B cell (primary cell): ENCODE measurements at places on chromosomes 13 and 19. TPM values are rescaled to one million over a fixed set of nuclear protein-coding genes. Genes with fewer than 3 reads are reported as not detected.

Gene CEACAM19
- total RNA-seq: not detected in 2 replicates

DNA sequence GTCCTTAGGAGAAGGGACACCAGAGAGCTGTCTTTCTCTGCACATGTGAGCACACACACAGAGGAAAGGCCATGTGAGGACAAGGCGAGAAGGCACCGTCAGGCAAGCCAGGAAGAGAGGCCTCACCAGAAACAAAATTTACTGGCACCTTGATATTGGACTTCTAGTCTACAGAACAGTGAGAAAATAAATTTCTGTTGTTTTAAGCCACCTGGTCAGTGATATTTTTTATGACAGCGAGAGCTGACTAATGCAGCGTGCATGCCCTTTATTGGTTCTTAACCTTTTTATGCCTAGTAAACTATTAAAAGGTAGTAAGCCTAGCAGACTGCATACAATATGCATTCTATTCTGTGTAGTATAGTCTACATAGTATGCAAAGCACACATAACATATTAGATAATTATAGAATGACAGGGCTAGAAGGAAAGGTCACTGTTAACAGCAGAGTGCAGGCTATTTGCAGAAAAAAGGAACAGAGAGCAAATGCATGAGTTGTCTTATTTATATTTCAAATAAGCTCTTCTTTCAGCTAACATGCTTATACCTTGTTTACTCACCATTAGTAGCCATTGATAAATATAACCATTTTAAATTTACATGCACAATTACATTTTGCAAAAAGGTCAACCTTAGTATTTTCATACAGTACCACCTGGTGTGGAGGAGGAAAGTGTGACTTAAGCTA, 25.2 kb upstream of the KATNAL1 start:
- H3K4me3 ChIP-seq: no peak overlapping the region
- no peaks in the 10 kb centered on the region for H3K36me3 ChIP-seq
- H3K27ac ChIP-seq: no peak overlapping the region
- no peaks in the 10 kb centered on the region for H3K27me3 ChIP-seq
- peaks cover 30% of the 10 kb centered on the region for H3K4me1 ChIP-seq

DNA sequence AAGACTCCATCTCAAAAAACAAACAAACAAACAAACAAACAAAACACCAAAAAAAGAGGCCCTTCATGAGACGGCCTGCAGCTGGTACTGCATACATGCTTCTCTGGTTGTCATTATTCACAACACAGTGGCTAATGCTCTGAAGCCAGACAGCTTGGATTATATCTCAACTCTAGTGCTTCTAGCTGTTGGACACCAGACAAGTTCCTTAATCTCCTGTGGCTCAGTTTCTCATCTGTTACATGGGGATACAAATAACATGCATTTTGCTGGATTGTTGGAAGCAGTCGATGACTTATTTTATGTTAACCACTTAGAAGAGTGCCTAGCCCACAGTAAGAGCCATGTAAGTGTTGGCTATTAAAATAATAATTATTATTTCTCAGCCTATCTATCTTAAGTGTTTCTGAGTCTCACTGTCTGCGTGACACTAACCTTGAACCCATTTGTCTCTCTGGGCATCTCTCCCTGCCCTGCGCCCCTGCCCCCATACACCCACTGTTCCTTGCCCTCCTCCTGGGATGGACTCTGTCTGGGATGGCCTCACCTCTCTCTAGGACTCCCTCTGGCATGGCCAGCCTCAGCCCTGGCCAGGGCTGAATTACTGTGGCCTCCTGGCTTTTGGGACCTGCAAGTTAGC, 3.1 kb upstream of the JUNB start:
- peaks cover 4% of the 10 kb centered on the region for H3K36me3 ChIP-seq
- H3K27ac ChIP-seq: peak overlapping the region; percentile 97
- no peak overlapping the region for H3K4me3 ChIP-seq
- DNase-seq: no peak

DNA sequence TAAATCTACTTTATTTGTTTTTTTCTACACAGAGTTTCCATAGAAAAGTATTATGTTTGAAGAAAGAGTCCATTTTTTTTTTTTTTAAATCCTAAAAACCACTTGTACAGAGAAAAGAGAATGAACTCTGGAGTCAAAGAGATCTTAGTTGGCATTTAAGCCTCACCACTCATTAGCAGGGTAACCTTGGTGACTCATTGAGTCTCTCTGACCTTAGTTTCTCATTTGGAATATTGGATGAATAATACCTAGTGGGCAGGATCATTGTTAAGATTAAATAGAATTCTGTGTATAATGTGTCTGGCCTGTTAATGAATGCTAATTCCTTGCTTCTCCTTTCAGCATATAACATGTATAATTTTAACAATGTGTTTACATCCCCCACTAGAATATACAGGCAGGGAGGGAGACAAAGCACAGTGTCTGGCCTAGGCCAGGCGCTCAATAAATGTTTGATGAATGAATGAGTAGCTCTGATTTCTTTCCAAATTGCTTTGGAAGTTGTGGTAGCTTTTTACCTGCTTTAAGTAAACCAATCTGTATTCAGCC, 48.7 kb upstream of the MYCBP2 start:
- H3K27ac ChIP-seq: no peak overlapping the region
- no peak overlapping the region for H3K4me3 ChIP-seq
- DNase-seq: no peak
- no peaks in the 10 kb centered on the region for H3K27me3 ChIP-seq

Gene PSG2
- not detected in 2 replicates for total RNA-seq

Gene RNF113B
- total RNA-seq: not detected in 2 replicates

Gene ZNF222
- 7.5 and 9.1 TPM in 2 replicates for total RNA-seq

DNA sequence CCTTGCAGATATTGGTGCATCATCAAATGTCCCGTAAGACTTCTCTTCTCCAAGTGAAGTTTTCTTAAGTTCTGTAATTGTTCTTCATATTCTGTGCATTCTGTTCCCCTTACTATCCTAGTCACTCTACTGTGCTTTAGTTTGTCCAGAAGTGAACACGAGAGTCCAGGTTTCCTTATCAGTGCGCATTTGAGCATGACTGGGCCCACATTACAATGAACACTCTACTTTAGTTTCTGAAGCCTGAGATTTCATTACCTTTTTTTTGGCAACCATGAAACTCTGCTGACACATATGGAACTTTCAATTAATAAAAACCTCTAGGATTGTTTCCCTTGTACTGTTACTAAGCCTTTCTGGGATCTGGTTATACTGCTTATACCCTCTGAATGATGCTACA, 270.0 kb downstream of the KCNRG start:
- H3K27ac ChIP-seq: no peak overlapping the region
- peaks cover 9% of the 10 kb centered on the region for H3K4me1 ChIP-seq
- H3K4me3 ChIP-seq: no peak overlapping the region
- no peaks in the 10 kb centered on the region for H3K27me3 ChIP-seq
- no peaks in the 10 kb centered on the region for H3K36me3 ChIP-seq

DNA sequence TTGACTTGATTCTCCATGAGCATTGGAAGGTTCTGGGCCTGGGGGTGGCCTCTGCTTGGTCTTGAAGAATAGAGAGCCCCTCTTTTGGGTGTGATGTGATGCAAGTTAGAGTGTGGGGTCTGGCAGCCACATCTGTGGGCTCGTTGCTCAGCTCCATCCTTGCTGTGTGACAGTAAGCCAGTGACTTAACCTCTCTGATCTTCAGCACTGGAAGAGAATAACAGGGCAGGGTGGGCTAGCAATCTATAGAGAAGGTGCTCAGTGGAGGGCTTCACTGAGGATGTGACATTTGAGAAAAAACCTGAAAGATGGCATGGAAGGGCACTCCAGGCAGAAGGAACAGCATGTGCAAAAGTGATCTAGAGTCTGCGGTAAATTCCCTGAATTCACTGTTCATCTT, 28.2 kb downstream of the CELF5 start:
- H3K27ac ChIP-seq: no peak overlapping the region
- H3K4me3 ChIP-seq: no peak overlapping the region
- no peaks in the 10 kb centered on the region for H3K27me3 ChIP-seq
- no peak for DNase-seq
- H3K36me3 ChIP-seq: no peaks in the 10 kb centered on the region

DNA sequence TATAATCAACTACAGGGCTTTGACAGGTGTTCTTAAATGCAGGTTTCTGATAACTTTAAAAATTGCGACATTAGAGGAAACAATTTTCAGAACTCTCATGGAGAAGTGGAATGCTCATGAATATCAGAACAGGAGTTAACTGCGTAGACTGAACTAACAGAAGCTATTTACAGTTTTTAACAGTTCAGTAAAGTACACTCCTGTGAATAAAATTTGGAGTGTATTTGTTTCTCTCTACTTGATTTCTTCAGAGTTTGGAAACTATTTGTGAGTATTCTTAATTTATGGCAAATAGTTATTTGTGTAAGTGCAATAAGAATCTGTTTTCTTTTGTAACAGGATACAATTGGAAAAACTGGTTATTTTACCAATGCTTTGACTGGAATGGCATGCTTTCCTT, 114.4 kb downstream of the TNFRSF19 start:
- no peaks in the 10 kb centered on the region for H3K36me3 ChIP-seq
- DNase-seq: peak; percentile 28
- no peak overlapping the region for H3K27ac ChIP-seq
- H3K4me1 ChIP-seq: no peaks in the 10 kb centered on the region

DNA sequence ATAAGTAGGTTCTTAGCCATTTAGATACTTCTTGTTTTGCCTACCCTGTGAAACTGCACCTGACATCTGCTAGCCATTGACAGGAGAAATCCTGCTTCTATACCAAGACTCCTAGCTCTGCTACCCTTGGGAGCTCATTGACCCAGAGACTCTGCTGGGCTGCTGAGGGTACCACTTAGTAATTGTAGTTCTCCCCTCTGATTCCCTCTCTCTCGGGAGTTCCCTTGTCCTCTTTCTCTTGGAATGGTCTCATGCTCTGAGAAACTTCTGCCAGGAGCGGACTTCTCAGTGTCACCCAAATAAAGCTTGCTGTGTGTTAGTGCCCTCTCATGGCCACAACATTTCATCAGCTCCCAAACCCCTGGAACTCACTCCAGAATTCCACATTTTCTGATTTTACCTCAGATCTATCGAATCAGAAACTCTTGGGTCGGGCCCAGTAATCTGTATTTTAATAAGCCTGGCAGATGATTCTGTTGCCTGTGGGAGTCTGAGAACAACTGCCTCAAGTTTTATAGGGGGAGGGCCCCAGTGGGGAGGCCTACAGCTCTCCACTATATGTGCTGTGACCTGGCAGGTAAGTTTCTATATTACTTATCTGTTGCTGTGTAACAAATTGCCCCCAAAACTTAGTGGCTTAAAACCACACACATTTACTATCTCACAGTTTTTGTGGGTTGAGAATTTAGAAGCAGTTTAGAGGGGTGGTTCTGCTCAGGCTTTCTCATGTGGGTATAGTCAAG, 221.1 kb downstream of the TDRD3 start:
- no peaks in the 10 kb centered on the region for H3K27me3 ChIP-seq
- H3K4me3 ChIP-seq: no peak overlapping the region
- no peaks in the 10 kb centered on the region for H3K4me1 ChIP-seq
- H3K27ac ChIP-seq: no peak overlapping the region
- H3K36me3 ChIP-seq: no peaks in the 10 kb centered on the region
- no peak for DNase-seq

Gene CLDN10
- not detected in 2 replicates for total RNA-seq

DNA sequence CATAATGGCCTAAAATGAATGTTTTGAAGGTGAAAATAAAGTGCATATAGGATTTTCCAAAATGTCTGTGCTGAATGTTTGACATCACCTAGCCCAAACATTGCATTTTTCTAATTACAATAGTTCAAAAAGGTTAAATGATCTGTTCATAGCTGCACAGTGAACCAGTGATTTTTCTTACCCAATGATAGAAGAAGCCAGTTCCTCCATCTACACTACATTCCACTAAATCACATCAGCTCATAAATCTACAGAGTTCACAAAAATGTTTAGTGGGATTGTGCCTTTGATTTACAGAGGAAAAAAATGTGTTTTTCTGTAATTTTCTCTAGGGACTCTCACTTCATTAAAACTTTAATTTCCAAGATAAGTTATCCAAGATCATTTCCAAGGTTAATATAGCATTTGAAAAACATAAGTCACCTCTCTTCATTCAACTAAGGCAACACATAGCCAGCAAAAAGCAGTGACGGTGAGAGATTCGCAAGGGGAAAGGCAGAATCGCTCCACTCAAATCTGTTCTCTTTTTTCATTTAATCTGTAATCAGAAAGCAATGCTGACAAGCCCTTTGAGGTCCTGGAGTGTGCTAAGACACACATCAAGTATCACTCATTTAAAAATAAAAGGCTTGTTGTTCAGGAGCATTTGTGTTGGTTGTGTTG, 194.0 kb downstream of the FGF14 start:
- no peak overlapping the region for H3K4me3 ChIP-seq
- DNase-seq: no peak
- H3K27me3 ChIP-seq: no peaks in the 10 kb centered on the region
- no peak overlapping the region for H3K27ac ChIP-seq
- H3K36me3 ChIP-seq: no peaks in the 10 kb centered on the region

Gene RPL28
- total RNA-seq: 2,397 and 2,578 TPM in 2 replicates

DNA sequence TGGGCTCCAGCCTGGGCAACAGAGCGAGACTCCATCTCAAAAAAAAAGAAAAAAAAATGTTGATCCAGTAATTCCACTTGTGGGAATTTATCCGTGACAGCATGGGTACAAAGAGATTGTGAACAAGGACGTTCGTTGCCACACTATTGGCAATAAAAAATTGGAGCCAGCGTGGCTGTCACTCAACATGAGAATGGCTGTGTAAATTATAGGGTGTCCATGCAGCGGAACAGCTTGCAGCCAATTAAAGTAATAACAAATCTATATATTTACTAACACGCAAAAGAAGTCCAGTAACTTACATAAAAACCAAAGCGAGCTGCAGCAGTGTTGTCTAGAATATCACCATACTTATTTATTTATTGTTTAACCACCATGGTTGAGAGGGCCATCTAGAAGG, 19.3 kb downstream of the DPF1 start:
- H3K27ac ChIP-seq: no peak overlapping the region
- H3K4me3 ChIP-seq: no peak overlapping the region

GRCh38 chr19:5147074-5147977, 178.4 kb downstream of the KDM4B start:
- H3K27ac ChIP-seq: no peak overlapping the region
- no peaks in the 10 kb centered on the region for H3K27me3 ChIP-seq
- no peak overlapping the region for H3K4me3 ChIP-seq
- H3K36me3 ChIP-seq: no peaks in the 10 kb centered on the region
- peaks cover 19% of the 10 kb centered on the region for H3K4me1 ChIP-seq
- peak; percentile 37 for DNase-seq

DNA sequence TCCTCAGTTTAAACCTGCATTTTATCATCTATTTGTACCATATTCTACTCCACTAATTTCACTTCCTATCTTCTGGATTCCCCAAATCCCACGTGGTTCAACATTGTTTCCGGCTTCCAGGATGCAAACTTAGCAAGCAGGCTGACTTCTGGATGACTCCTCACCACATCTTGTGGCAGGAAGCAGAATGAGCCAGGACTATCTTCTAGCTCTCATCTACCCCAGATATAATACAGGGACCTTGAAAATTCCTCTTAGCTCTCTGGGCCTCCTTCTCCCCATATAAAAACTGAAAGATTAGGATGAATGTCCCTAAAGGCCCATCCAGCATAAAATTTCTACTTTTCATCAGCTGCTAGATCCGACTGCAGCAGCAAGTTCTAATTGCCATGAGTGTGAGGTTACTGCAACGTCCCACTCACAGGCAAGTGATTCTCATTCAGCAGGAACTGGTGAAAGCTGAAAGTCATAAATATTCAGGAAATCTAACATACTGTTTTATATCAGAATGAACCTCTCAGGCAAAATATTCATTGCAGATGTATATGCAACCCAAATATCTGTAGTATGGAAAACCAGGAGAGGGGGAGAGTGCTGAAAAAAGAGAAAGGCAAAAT, 93.4 kb downstream of the KCTD12 start:
- no peak overlapping the region for H3K27ac ChIP-seq
- no peaks in the 10 kb centered on the region for H3K27me3 ChIP-seq
- H3K4me3 ChIP-seq: no peak overlapping the region

- peak overlapping the region; percentile 15 for H3K4me3 ChIP-seq
- H3K27ac ChIP-seq: peak overlapping the region; percentile 87
- no peaks in the 10 kb centered on the region for H3K27me3 ChIP-seq
- H3K4me1 ChIP-seq: peaks cover 68% of the 10 kb centered on the region
- peaks cover 84% of the 10 kb centered on the region for H3K36me3 ChIP-seq
- DNase-seq: peak; percentile 95
Measured at GRCh38 chr19:1076951-1077350, 10.0 kb downstream of the ARHGAP45 start.
